NCI-H1694 (cell line): ENCODE measurements at places on chromosomes 4 and X.

GRCh38 chr4:70838204-70838603 lies 1.5 kb downstream of the GRSF1 start:
- no peak for DNase-seq

GRCh38 chr4:99655308-99656081 lies 2.1 kb downstream of the C4orf54 start:
- no peak for DNase-seq

DNA sequence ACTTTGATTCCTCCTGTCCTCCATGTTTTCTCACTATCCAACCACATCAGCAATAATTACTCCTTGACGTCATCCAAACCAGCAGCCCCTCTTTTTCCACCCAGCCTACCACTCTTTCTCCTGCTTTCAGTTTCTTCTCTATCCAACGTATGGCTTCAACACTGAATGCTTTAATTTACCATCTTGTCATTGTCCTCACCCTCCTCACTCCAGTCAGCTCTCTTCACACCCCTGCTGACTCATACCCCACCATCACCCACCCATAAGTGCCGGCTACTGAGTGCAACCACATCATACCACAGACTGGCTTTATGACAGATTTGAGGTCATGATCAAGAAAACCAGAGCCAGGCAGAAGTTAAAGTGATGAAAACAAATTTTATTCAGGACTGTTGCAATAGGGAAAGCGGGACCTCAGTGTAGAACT lies 9.8 kb upstream of the ANXA5 start:
- DNase-seq = no peak

DNA sequence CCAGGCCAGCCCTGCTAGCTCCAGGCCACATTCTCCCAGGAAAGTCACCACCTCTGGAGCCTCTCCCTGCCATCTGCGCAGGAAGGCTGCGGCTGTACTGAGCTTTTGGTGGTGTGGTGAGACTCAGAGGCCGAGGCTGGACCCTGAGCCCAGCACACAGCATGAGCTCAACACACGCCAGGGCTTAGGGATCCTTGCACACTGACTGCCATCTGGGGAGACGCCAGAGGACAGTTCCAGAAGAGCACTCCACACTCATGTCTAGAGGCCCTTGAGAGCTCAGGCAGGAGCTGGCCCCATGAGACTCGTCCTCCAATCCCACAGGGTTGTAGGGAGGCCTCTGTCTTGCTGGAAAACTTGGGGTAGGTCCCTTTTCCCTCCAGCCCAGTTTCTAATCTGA lies 40.6 kb downstream of the ABLIM2 start:
- DNase-seq = no peak

DNA sequence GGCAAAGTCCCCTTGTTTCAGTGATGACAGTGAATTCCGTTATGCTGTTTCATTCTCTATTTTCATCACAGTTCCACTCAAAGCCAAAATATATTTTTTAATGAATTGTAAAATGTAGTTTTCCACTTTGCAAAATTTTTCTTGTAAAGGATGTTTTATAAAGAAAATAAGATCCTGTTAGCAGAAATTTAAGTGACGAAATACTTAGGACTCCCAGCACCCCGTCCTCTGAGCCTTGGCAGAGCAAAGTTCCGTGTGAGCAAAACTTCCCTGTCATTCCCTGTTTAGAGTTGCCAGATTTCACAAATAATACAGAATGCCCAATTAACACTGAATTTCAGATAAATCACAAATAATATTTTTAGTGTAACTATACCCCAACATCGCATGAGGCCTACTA lies 81.0 kb upstream of the RBPJ start:
- no peak for DNase-seq

DNA sequence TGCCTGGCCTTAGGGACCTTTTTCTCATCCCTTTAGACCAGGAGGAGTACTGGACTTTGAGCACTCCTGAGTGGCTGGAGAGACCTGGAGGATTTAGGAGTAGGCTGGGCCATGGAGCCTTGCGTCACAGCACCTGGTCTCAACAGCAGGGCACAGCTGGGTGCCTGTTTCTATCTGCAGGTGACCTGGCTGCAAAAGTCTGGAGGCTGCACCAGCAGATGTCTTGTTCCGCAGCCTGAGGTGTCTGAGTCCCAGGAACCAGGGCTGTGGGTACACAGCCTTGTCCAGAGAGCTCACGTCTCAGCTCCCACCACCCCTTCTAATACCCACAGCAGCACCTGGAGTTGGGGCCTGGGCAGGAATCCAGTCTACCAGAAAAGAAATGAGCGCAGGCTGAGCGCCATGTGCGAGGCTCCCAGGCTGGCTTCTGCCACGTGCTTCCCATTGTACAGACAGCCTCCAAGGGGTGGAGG lies 5.0 kb upstream of the NSD2 start:
- no peak for DNase-seq

GRCh38 chr4:55269995-55270394 lies 76.0 kb upstream of the SRD5A3 start:
- no peak for DNase-seq
